ENCODE measurements at places on chromosomes 3 and 15. TPM values are rescaled to one million over a fixed set of nuclear protein-coding genes. Genes with fewer than 3 reads are reported as not detected.

The SMAD6 gene
- 25.5 TPM for total RNA-seq

The TEX55 gene
- total RNA-seq, result not detected

The DENND6A gene
- total RNA-seq, result 8.0 TPM

The SIAH2 gene
- total RNA-seq, result 17.9 TPM

The ADIPOQ gene
- not detected for total RNA-seq

The CTNNB1 gene
- total RNA-seq, result 166 TPM

The UMPS gene
- total RNA-seq, result 40.7 TPM

The ZNF860 gene
- 1.5 TPM for total RNA-seq

The TMEM212 gene
- total RNA-seq, result not detected

The RAD51 gene
- 17.9 TPM for total RNA-seq

The GOLGA6L22 gene
- not detected for total RNA-seq

The PRTG gene
- total RNA-seq, result 8.9 TPM

The IGSF10 gene
- 0.32 TPM for total RNA-seq

The SLC22A14 gene
- total RNA-seq, result 0.05 TPM
